ENCODE measurements at places on chromosomes 13 and 19.

DNA sequence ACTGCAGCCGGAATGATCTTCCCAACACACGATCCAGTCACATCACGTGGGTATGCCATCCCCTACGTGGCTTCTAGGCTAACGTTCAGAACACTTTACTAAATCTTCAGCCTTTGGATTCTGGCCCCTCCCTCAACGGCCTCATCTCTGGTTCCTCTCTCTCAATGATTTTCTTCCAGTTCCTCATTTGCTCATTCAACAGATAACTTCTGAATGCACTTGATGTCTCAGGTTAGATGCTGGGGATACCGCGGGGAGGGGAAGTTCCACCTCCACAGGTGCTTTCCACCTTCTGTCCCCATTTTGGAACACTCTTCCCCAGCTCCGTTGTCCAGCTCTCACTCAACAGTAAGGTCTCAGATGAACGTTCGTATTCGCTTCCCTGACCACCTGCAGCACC lies 66.1 kb downstream of the ATP7B start:
- DNase-seq, result no peak

DNA sequence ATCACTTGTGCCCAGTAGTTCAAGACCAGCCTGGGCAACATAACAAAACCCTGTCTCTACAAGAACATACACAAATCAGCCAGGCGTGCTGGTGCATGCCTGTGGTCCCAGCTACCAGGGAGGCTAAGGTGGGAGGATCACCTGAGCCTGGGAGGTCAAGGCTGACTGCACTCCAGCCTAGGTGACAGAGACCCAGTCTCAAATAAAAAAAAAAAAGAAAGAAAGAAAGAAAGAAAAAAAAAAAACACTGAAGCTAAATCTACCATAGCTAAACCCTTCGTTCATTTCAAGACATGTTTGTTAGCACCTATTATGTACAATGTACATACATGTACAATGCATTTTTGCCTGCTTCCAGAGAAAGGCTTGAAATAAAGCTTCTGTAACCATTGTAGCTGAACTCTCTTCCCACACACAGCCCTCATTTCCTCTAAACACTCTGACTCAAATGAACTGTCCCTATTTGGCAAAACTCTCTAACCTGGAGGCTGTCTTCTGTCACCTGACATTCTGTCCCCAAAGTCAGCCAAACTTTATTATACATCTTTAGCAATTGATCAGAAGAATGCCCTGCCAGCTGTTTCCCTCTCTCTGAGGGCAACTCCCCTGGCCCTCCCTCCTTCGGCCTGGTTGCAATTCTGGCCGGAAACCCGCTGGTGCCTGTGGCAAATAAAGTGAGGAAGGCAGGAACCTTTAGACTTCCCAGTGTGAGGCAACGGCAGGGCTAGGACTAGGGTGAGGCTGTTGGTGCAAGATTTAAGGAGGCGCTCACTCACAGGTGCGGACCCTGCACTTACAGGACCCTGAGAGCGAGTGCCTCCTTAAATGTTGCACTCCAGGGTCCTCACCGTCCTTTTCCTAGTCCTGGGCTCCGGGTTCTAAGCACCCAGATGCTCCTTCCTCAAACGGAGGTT lies 1.8 kb downstream of the ETHE1 start:
- DNase-seq, result peak; percentile 18

DNA sequence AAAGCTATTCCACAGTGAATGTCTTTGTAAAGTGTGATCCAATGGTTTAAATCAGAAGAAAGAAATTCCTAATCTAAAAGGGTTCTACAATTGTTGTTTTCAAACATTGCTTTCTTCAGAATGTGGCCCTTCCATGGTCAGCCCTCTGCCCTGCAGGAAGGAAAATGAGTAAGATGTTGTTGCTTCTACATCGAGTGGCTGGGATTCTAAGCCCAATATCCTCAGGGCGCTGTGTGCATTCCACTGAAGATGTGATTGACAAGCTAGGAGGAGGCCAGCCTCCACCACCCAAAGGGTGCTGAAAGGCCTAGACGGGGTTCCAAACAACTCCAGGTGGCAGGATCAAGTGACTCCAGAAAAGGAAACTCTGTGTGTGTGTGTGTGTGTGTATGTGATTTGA lies 316.9 kb upstream of the TSHZ3 start:
- DNase-seq, result no peak

- no peak for DNase-seq
These were observed 685 bp downstream of the TCF3 start for GRCh38 chr19:1651568-1652291.
